ENCODE measurements at places on chromosomes 2 and 18.

- DNase-seq: no peak
Observed at GRCh38 chr2:109129921-109130722, 1.1 kb downstream of the SH3RF3 start.

DNA sequence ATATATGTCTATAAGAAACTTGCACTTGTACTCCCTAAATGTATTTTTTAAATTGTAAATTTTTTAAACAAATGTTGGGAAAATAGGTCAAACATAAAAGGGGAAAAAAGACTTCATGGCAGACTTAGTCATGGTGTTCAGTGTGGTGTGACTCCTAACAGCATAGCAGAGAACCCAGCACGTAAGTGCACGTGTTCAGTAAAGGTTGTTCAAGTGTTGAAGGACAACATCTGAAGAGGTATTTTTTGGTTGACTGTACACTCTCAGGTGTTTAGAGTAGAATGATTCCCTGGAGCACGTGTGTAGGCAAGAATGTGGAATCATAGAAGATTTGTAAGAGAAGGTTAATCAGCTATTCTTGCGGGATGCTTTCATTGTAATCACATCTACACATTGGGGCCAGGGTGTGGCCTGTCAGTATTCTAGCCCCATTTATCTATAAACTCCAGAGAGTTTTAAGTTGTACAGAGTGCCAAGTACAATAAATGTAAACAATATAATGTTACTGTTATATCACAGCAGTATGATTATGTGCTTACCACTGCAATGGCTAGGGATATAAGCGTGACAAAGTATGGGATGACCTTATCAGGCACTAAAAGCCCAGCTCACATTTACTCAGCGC, 106.8 kb downstream of the CRIM1 start:
- no peak for DNase-seq

GRCh38 chr2:52570716-52571115, 1196.9 kb upstream of the CHAC2 start:
- no peak for DNase-seq

GRCh38 chr18:61420218-61420885, 87.1 kb downstream of the CDH20 start:
- no peak for DNase-seq

GRCh38 chr2:137507237-137507636, 457.0 kb upstream of the HNMT start:
- DNase-seq: no peak

DNA sequence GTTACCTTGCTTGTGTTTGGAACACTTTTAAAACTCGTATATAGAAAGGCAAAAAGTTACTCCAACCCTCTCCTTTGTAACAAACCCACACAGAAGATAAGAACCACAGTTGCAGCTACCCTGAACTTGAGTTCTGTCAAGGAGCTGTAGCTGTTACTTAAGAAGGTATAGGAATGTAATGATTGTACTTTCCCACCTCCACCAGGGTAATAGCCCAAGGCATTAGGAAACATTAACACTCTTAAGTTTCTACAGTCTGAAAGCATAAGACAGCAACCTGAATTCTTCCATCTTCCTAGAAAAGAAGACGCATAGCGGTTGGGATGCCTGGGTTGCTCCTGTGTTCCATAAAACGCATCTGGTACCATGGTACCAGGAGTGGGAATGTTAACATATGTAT, 43.0 kb downstream of the ITGA4 start:
- no peak for DNase-seq

DNA sequence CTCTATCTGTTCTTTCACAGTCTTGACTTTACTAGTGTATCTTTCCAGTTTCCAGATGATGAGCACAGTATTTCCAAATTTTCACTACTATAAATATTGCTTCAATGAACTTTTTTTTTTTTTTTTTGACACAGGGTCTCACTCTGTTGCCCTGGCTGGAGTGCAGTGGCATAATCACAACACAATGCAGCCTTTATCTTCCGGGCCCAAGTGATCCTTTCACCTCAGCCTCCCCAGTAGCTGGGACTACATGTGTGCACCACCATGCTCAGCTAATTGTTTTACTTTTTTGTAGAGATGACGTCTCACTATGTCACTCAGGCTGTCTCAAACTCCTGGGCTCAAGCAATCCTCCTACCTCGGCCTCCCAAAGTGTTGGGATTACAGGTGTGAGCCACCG, 142.8 kb downstream of the SRBD1 start:
- DNase-seq: no peak

GRCh38 chr2:75064691-75065396, 106.4 kb downstream of the POLE4 start:
- peak; percentile 56 for DNase-seq

- no peak for DNase-seq
Observed at GRCh38 chr2:100283724-100284501, 38.4 kb downstream of the LONRF2 start.

- DNase-seq: no peak
Observed at GRCh38 chr2:203637471-203638167, 68.8 kb upstream of the CD28 start.

- no peak for DNase-seq
Observed at GRCh38 chr2:236786751-236787150, 217.1 kb downstream of the ACKR3 start.

GRCh38 chr2:222752746-222753145, 81.3 kb downstream of the MOGAT1 start:
- DNase-seq: no peak

- no peak for DNase-seq
Observed at GRCh38 chr2:100615471-100615870, 52.7 kb downstream of the PDCL3 start.

All from NT2/D1 (cell line).